Mesendoderm (in vitro differentiated cells): ENCODE measurements at places on chromosomes 5 and 9.

- no peak overlapping the region for H3K4me3 ChIP-seq
- no peaks in the 10 kb centered on the region for H3K36me3 ChIP-seq
- DNase-seq = no peak
- H3K27ac ChIP-seq = no peak overlapping the region
These were observed 1565.5 kb upstream of the CDH9 start for GRCh38 chr5:28603869-28604268.

DNA sequence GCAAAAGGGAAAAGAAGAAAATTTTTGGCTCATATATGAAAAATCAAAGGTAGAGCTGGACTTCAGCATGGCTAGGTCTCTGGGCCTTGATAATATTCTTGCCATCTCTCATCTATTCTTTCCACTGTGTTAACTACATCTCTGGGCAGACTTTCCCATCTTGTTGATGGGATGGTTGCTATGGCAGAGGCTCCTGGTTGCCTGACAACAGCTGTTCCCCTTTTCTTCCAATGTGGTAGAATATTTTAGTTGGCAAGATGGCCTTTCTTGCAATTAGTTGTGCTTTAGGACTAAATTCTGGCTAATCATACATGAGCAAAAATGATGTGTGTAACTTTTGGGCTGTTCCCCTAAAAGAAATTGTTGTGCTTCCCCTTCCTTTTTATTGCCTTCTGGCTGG is 40.2 kb upstream of the ARAP3 start:
- no peaks in the 10 kb centered on the region for H3K27me3 ChIP-seq
- no peak overlapping the region for H3K4me3 ChIP-seq
- no peak for DNase-seq
- H3K4me1 ChIP-seq = no peaks in the 10 kb centered on the region
- no peaks in the 10 kb centered on the region for H3K36me3 ChIP-seq

- H3K4me3 ChIP-seq = no peak overlapping the region
- H3K4me1 ChIP-seq = no peaks in the 10 kb centered on the region
- no peaks in the 10 kb centered on the region for H3K27me3 ChIP-seq
- no peak overlapping the region for H3K27ac ChIP-seq
These were observed 9.9 kb upstream of the HMCN2 start for GRCh38 chr9:130255631-130256134.

- no peaks in the 10 kb centered on the region for H3K36me3 ChIP-seq
- H3K27me3 ChIP-seq = no peaks in the 10 kb centered on the region
- no peak for DNase-seq
- no peak overlapping the region for H3K4me3 ChIP-seq
- H3K4me1 ChIP-seq = no peaks in the 10 kb centered on the region
- H3K27ac ChIP-seq = no peak overlapping the region
These were observed 15.8 kb downstream of the PPARGC1B start for GRCh38 chr5:149745943-149746324.
